ENCODE measurements at places on chromosomes 2 and 18.

GRCh38 chr2:200794143-200794542 is 17.6 kb upstream of the BZW1 start:
- no peak for DNase-seq

DNA sequence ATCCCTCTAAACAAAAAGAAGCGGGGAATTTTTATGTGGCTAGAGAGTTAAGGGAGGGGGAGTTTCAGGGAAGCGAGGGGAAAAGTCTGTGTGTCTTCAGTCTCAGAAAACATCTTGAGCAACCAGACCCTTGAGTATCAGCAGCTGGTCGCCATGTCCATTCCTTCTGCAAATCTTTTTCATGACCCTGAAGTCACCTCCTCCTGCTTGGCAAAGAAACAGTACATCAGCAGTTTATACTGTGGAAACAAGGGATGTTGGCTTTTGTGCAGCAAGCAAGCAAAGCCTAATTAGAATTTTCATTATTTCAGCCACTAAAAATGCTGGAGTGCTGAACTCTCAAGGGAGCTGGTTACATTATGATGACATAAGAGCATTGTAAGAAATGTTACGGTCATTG is 187.4 kb upstream of the SLC8A1 start:
- no peak for DNase-seq

GRCh38 chr2:232966122-232966521 is 46.9 kb downstream of the NGEF start:
- no peak for DNase-seq

GRCh38 chr18:74742573-74743243 is 145.0 kb downstream of the ZNF407 start:
- DNase-seq, result no peak

DNA sequence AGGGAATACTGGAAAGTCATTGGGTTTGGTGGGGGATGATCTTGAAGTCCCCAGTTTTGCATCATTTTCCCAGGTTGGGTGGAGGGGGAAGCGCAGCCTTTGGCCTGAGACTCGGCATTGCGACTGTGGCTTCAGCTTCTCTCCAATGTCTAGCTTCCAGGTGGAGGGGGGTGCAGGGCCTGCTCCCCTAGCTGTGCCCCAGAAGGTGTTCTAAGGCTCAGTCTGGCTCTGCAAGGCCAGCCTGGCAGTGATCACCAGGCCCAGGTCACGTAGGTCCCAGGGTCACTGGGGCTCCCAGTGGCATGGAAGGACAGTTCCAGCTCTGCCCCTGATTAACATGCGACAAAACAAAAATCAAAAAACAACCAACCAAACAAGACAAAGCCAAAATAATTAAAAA is 56.9 kb upstream of the HAAO start:
- no peak for DNase-seq

- DNase-seq, result no peak
Measured at GRCh38 chr2:111898703-111899514, 502 bp downstream of the MERTK start.

- no peak for DNase-seq
Measured at GRCh38 chr2:42032745-42033144, 15.1 kb upstream of the PKDCC start.

DNA sequence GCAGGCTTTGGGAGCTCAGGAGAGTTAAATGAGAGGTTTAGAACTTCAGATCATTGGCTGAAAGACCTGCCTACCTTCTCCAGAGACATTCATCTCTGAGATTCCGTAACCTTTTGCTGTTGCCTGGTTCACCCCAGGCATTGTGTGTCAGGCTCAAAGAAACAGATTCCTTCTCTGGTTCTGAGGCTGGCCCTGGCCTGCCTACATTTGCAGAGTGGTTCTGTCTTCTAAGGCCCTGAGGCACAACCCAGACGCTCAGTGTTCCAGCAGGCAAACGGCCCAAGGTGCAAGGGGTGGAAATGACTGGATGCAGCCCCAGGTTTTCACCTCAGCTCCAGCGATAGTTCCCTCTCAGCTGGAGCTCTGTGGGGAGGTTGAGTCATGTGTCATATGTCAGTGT is 48.3 kb downstream of the MYO3B start:
- DNase-seq, result no peak

DNA sequence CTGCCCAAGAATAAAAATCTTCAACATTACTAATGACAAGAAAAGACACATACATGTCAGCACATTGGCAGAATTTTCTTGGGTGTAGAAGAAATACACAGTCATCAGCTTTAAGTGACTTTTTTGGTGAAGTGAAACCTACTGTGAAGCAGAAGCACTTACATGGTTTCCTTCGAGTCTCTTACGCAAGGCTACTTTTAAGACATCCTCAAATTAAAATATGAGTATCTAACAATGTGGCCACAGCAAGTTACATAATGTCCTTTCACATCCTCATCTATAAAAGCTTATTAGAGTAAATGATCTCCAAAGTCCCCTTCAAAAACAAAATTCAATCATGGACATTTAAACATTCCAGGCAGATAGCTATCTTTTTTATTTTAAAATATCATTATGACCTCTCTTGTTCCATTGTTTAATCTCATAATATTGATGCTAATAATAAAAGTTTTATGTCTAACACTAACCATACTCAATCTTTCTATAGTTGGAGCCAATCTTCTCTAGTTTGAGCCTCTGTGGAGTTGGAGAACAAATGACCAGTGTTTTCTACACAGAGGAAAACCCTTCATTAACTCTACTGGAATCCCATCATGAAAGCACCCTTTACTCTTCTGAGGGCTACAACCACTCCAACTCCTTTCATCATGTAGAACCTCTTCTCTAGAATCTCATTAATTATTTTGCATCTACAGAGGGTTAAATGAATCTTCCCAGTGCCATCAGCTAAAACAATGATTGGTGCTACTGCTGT is 182.2 kb upstream of the ZFP36L2 start:
- no peak for DNase-seq

- DNase-seq, result no peak
Measured at GRCh38 chr2:182366628-182367027, 60.2 kb downstream of the PDE1A start.

DNA sequence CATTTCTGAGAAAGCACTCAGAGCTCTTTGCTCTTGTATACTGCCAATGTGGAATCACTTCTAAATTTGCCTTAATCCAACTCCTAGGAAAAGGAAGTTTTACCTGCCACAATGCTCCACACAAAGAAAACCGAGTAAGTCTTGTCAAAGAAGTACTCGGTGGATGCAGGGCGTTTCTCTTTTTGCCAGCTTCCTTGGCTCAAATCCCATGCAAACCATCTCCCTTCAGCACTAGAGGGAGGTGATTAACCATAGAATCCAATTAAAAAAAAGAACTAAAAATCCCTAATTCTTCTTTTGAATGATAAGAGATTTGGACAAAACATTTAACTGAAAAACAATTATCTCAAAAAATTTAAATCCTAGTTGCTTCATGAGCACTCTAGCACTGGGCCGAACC is 129.0 kb downstream of the RPRM start:
- DNase-seq, result no peak

DNA sequence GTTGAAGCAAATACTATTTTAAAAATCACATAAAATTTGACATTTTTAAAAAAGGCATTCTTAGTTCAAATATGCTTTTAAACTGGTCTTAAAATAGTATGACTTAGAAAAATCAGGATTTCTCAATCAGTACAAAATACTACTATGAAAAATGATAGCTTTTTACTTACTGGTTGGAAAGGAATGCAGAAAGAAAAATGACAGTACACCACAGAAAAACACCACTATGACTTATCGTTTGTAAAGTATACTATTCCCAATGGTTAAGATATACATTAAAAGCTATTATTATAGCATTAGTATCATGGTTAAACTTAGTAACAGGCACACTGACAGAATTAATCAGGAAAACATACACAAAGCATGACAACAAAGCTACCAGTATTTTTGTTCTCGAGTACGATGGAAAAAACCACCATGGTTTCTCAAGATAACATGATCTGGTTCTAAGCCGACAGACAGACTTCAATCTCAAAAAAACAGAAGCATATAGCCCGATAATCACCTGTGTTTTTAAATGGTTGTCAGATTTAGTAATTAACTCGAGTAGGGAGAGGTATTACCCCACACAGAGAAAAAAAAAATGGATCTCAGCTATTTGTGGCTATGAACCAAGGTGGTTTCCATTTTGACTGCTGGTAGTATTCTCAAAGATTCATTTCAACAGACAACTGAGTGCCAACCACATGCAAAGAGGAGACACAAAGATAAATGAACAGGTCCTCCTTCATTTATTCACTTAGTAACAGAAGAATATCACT is 39.1 kb downstream of the CUL3 start:
- DNase-seq, result no peak

- DNase-seq, result no peak
Measured at GRCh38 chr2:149904352-149905175, 317.0 kb upstream of the MMADHC start.

GRCh38 chr18:34801774-34802173 is 91.7 kb downstream of the DTNA start:
- no peak for DNase-seq

DNA sequence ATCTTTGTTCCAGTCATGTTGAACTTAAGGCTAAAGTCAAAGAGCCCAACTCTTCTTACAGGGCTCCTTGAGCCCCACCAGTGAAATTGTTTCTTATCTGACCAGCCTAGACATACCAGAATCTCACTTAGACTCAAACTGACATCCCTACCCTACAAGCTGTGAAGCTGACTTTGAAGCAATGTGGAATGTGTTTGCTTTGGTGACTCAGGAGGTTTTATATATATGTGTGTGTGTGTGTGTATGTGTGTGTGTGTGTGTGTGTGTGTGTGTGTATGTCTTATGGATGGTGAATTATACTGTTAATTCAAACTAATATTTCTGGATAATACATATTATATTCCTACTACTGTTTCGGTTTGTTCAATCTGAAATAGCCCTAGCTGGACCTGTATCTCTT is 67.3 kb downstream of the CAMKMT start:
- DNase-seq, result no peak

GRCh38 chr2:118772487-118773200 is 74.8 kb downstream of the EN1 start:
- no peak for DNase-seq

DNA sequence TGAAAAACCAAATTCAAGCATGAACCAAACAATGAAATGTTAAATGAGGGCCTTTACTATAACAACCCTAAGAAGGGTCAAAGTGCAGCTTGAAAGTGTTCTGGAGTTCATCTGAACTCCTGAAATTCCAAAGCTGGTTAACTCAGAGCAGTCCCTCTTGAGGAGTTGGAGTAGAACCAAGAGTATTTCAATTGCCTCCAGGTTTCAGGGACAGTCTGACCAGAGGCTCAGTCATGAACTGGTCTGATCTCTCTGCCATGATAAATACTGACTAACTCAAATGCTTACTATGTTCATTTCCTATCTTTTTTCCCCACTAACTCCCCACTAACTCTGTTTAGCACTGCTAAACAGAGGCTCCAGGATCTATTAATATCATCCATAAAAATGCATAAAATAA is 2.7 kb downstream of the STARD7 start:
- DNase-seq, result no peak

GRCh38 chr2:232776435-232776834 is at the start of gene KCNJ13:
KCNJ13 (minus strand) TSS chr2:232776565; CDS start chr2:232771362, 5,203 bp downstream.
- no peak for DNase-seq

All from activated CD4-positive, alpha-beta T cell treated with anti-CD3 and anti-CD28 coated beads, Interleukin-2, Interleukin-4, amounts not matched to agents 100 ng/mL and 50 ng/mL, durations not matched to agents 16 hours and 8 hours (primary cell).